IPS-NIHi11 (cell line): ENCODE measurements at places on chromosomes 1 and 21.
A peak's percentile ranks its signal among the peaks of the same experiment; 100 is the strongest.

GRCh38 chr1:165854101-165854845, 26.9 kb downstream of the UCK2 start:
- no peak for DNase-seq

- no peak for DNase-seq
These were observed 36.2 kb downstream of the IRF2BP2 start for GRCh38 chr1:234573711-234574299.

GRCh38 chr1:59384443-59384842, 87.5 kb downstream of the FGGY start:
- DNase-seq, result no peak

- no peak for DNase-seq
These were observed 8.6 kb upstream of the FCMR start for GRCh38 chr1:206930210-206930798.

- no peak for DNase-seq
These were observed 376.7 kb downstream of the VAV3 start for GRCh38 chr1:107588321-107588720.

DNA sequence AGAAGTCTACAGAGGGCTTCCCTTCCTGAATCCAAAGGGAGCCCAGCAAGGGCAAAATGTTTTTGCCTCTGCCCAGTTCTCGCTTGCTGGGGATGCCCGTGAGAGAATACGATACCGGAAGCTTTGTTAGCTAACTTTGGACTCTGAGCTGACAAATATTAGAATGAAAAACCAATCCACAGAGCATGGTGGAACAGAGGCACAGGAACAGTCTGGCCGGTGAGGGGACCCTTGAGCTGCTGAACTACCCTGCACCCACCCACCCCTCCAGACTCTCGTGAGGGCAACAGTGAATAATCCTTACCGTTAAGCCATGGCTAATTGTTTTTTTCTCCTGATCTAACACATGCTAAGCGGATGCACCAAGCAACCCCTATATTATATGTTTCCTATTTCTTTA, 76.3 kb upstream of the AKT3 start:
- no peak for DNase-seq

- DNase-seq, result no peak
These were observed 24.1 kb upstream of the DESI2 start for GRCh38 chr1:244628789-244629188.

GRCh38 chr1:211738691-211739301, 63.4 kb upstream of the NEK2 start:
- DNase-seq, result no peak

DNA sequence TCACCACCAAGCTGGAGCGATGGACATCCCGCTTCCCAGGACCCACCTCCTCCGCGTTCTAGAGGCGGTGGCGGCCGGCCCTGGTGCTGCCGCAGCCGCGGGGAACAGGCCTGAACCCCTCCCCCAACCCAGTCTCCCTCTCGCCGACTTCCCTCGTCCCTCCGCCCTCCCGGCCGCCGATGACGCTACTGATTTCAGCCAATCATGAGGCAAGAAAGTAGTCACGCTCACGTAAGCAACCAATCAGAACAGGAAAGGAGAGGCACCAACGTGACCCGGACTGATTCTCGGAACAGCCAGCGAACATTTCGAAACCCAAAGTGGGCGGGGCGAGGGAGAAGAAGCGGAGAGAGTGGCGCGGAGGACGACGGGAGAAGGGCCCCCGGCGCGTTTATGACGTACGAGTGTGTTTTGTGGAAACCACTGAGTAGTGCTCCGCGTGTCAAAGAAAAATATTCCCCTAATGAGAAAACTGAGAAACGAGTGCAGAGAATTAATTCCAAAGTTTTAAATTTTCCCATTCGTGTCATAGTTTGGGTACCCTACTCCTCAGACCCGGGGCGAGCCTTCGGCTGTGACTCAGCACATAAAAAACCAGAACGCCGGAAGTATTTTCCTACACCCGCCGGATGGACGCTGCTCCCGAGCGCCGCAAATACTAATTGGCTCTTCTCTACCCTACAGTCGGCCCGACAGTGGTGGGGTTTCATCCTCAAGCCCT, at the start of gene NRDC:
NRDC (minus strand) TSS at position 112 of the 721 bp plus-strand sequence. CDS start 112 bp downstream, outside the sequence.
- peak; percentile 97 for DNase-seq

DNA sequence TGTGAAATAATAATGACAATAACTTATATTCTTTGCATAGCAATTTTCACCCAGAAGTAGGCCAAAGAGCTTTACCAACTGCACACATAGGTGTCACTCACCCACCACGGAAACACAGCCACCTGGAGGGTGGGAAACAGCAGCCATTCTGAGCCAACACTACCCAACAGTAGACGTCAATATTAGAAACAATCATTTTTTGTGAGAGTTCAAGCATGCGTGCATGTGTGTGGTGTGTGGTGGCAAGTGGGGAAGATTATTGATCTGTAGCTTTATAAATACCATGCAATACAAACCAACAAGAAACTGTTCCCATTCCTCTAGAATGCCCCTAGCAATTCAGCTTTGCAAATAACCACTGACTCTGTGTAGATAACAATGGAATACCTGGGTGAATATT, 19.1 kb downstream of the PROX1 start:
- no peak for DNase-seq

DNA sequence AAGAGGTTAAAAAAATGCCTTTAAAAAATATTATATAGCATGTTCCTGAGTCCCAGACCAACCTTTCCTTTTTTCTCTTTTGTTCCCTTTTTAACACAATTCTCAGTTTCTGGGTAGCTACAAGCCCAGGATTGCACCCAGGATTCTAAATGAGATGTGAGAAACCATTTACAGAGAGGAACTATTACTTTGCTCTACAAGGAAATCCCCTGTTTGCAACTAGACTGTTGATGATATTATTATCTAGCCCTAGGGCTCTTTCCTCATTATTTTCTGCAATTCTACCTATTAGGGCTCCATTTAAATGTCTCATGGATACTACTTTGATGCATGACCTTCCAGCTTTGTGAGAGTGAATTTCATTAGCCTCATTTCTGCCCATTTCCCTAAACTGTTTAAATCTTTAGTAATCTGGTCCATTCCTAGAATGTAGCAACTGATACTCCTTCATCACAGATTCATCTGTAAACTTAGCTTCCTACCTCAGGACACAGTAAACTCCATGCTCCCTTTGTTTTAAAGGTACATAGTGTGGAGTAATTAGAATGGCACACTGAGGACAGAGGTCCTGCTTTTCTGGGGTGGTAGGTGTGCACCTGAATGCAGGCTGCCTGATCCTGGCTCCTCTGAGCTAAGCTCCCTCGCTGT, 7.1 kb upstream of the KIF14 start:
- no peak for DNase-seq

DNA sequence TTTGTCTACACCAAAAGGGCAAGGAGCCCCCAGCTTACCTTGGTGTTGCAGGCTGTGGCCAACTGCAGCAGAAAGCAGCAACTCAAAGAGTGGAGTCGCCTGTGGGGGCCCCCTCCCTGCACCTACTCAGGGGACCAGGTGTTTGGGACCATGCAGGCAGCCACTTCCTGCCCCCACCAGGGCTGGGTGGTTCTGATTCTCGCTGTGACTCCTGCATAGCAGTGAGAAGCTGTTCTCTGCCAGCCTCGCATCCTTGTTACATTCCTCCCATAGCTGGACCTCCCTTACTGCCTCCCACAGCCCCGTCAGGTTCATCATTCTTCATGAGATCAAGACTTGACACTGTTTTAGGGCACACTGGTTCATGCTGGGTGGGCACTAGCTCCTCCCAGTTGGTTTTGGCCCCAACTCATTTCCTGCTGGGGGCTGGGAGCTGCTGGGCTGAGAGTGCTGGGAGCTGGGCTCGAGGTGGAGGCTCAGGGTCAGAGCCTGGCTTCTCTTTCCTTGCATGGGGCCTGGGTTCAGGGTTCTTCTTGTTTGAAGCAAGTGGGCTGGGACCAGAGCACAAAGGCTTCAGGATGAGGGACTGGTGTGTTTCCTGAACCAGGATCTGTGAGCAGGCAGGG, 146.9 kb upstream of the C1orf174 start:
- no peak for DNase-seq

GRCh38 chr21:25638660-25639550, at the start of gene JAM2:
Gene JAM2, plus strand, starts transcription at chr21:25639258. Its CDS starts 564 bp downstream, at chr21:25639822.
- peak; percentile 77 for DNase-seq

DNA sequence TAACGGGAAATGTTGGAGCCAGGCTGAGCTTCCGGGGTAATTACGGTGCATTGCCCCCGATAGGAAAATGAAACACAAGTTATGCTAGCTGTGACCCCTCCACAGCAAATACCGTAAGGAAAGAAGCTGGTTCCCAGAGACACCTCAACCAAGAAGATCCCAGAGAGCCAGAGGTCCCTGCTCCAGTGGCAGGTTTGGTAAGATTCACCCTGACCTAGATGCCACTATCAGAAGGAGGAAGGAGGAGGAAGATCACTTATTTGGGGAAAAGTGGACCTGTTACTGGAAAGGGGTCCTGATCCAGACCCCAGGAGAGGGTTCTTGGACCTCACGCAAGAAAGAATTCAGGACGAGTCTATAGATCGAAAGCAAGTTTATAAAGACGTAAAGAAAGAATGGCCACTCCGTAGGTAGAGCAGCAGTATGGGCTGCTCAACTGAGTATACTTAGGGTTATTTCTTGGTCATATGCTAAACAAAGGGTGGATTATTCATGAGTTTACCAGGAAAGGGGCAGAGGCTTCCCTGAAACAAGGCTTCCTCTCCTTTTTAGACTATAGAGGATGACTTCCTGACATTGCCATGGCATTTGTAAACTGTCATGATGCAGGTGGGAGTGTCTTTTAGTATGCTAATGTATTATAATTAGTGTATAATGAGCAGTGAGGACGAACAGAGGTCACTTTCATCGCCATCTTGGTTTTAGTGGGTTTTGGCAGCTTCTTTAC, 7.5 kb upstream of the CAPN9 start:
- DNase-seq, result no peak

- DNase-seq, result no peak
These were observed 325.8 kb downstream of the SMYD3 start for GRCh38 chr1:246181241-246181640.

DNA sequence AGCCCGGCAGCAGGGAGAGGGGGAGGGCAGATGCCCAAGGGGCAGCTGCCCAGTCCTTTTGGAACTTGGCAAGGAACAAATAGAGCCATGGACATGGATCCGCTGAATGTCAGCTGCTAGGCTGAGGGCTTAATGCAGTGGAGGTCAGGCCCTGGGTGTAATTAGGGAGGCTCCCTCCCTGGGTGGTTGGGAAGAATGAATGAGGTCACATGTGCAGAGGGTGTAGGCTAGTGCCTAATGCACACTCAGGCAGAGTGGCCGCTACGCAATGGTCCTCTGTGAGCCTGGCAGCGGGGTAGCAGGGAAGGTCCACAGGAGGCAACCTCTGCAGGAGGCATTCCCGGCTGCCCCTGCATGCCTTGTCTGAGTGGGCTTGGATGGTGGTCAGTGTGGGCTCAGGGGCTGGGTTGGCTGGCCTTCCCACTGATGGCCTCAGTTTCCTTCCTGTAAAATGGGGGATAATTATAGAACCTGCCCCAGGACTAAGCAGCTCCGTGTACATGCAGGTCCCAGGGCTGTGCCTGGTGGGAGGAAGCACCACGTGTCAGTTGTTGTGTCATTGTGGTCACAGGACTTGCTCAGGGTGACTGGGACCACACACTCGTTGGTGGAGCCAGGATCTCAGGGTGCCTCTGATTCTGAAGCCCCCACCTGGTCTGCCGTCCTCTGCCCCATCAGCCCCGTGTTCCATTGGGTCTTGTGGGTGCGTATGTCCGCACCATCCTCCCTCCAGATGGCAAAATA, 81.6 kb upstream of the ACTL8 start:
- no peak for DNase-seq

- no peak for DNase-seq
These were observed 1046.2 kb downstream of the BRINP3 start for GRCh38 chr1:189431447-189431846.

DNA sequence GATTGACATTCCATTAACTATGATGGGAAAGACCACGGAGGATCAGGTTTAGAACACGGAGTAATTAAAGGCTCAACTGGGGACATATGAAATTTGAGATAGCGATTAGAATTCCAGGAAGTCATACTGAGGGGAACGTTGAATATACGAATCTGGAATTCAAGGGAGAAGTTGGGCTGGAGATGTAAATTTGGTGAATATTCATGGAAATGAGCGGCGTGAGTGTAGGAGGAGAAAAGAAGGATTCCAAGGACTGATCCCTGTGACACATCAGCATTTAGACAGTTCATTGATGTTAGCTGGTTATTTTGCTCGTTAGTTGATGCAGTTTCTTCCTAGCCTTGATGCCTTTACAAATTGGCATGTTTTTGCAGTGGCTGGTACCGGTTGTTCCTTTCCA, 242.8 kb upstream of the KIAA0040 start:
- no peak for DNase-seq

- no peak for DNase-seq
These were observed 49.0 kb upstream of the ASB17 start for GRCh38 chr1:75980972-75981897.

DNA sequence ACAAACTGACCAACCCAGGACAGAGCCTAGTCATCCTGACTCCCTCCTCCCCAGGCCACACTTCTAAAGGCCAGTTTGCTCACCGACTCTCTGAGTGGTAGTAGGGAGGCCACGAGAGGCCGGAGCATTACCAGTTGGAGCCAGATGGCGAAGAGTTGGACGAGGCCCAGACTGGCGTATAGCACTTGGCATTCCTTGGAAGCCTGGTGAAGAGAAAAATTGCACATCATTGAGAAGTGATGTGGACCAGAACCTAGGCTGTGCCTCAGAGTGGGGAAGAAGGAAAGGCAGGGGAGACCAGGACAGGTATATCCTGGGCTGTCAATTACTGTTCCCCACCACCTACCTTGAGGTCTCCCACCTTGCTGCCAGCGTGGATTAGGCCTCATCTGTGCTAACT, 12.2 kb downstream of the PABPC4 start:
- no peak for DNase-seq

DNA sequence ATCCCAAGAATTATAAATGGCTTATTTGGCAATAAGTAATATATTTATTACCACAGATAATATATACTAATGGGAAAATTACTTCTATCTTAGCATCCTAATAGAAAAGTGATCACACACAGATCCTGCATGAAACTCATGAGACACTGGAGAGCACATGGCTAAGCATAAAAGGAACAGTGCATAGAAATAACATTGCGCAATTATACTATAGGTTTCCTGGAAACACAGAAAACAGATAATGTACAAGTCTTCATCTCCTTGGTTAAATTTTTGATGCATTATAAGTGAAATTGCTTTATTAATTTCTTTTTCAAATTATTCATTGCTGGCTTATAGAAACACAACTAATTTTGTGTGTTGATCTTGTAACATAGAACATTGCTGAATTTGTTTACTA, 210.4 kb downstream of the USH2A start:
- no peak for DNase-seq

DNA sequence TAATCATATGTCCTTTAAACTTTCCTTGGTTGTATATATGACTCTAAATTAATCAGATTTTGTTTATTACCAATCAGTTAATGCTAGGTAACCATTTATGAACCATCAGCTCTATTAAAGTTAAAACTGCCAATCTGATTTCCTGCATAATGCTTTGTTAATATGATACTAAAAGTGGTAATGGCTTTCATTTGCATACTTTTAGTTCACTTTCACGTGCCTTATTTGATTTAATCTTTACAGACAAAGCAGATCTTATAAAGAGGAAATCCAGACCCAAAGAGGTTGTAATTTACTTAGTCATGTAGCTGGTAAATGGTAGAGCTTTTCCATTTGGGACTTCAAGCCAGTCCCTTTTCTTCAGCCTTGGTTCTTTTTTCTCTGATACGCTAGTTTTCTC, 61.3 kb downstream of the CLIC4 start:
- no peak for DNase-seq

GRCh38 chr1:198901266-198901665, 262.4 kb downstream of the PTPRC start:
- DNase-seq, result no peak

GRCh38 chr1:54355931-54356679, 50.1 kb downstream of the SSBP3 start:
- DNase-seq, result no peak
